Stimulated activated CD4-positive, alpha-beta T cell treated with anti-CD3 and anti-CD28 coated beads, TNF-alpha, amount 100 ng/mL, for 48 hours (primary cell): ENCODE measurements at places on chromosomes 3 and 15.
A peak's percentile ranks its signal among the peaks of the same experiment; 100 is the strongest.

GRCh38 chr3:123028233-123028828 is 768 bp upstream of the SEMA5B start:
- DNase-seq, result no peak

- no peak for DNase-seq
Observed at GRCh38 chr15:90561344-90562244, 31.9 kb downstream of the CRTC3 start.

DNA sequence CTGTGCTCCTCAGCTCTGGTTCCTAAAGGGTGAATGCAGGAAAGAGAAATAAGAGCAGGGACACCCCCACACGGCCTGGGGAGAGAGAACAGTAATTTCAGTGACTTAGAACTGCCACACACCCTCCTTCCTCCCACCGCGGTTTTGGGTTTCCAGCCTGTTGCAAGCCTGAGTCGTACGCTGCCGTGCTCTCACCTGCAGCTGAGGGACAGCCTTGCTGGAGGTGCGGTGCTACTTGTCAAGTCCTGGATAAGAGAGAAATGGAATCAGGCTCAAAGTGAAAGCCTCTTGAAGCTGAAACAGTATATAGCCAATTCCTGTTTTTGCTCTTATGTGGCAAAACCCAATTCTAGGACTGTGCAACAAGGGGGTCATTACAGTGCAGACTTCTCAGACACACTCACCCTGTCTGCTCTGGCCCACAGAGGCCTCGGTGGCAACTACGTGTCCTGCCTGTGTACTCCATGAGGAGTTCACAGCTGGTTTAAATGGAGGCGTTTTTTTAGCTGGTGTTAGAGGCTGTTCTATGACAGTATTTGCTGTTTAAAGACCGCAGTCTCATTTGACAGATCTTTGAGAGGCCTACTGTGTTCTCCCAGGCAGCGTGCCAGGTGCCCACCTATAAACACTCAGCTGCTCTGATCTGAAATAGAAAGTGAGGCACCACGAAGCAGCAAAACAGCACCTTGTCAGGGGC is 42.9 kb downstream of the TBC1D2B start:
- peak; percentile 73 for DNase-seq

DNA sequence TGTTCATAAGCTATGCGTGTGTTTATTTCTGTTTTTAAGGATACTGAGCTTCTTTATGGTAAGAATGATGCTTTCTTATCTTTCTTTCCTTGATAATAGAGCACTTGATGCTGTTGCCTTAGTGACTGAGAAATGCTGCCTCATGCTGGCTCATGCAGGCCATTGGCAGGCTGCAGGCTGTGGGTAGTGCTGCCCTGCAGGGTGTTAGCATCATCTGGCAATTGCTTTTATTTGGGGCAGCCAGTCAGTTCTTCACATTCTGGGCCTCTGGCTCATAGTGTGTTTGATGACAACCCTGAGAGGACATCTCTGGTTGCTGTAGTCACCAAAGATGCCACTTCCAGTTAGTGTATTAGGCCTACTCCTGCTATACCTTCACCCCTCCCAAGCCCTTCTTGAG is 66.2 kb upstream of the ONECUT1 start:
- DNase-seq, result no peak

DNA sequence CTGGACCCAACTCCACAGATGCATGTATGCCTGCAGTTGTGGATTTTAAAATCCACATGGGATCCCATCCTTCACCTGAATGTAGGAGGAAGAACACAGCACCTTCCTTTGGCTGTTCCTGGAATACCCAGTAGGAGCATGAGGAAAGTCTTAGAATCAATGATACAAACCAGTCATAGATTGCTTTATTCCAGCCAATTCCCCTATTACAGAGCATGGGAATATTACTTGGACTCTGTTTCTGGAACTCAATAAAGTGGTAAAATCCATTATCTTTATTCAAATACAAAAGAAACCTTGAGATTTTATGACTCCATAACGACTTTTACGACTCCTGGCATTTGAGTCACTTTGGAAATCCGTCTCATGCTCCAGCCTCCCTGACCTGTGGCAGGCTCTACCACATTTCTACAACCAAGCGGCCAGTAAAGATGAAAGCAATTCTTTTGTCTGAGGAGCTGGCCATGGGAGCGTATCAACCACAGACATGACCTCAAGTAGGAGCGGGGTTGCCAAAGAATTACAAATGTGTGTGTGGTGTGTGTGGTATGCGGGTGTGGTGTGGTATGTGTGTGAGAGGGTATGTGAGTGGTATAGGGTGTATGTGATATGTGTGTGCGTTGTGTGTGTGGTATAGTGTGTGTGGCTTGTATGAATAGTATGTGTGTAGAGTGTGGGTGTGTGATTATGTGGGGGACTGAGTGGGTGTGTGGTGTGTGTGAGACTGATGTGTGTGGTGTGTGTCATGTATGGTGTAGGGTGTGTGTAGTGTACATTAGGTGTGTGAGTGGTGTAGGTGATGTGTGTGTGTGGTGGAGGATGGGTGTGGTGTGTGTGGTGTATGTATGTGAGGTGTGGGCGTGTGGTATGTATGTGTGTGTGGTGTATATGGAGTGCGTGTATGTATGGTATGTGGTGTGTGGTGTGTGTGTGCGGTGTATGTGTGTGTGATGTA is 40.0 kb downstream of the ARRDC4 start:
- no peak for DNase-seq

GRCh38 chr3:43862992-43863805 is 172.5 kb downstream of the ABHD5 start:
- DNase-seq, result no peak

DNA sequence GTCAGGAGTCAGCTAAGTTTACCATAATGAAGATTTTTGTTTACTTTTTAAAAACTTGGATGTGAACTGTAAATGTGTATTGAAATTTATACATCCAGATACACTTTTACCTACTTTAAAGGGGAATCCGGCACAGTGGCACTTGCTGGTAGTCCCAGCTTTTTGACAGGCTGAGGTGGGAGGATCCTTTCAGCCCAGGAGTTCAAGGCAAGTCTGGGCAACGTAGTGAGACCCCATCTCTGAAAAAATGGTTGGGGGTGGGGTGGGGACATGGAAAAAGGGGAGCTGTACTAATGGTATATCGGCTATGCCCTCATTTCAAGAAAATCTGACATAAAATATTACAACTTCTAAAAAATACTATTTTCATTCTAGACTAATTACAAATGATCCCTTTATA is 95.8 kb upstream of the CGNL1 start:
- no peak for DNase-seq

DNA sequence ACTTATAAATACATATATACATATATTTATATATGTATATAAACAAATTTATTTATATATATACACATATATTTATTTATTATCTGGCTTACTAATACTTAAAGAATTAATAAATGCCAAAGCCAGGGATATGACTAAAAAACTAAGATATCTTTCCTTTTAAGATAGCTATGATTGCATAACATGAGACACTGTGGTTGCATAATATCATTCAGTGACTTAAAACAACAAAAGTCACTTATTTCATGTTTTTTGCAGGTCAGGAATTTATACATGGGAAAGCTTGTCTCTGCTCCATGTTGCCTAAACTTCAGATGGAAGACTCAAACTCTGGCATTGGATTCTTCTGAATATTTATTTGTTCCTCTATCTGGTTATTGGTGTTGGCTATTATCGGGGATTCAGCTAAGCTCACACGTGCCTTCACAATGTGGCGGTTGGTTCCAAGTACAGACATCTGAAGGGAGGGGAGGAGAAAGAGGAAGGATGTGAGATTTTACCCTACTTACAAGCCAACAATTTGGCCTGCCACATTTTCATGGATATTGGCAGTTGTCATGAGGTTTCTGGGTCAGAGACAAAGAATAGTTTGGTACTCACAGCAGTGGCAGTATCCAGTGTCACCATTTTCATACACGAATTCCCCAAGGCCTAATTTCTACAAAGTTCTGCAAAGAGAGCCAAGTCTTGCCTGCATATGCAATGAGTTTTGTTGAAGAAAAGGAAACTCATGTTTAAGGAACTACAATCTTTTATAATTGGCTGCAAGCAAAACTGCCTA is 381.6 kb downstream of the EPHA3 start:
- no peak for DNase-seq

- no peak for DNase-seq
Observed at GRCh38 chr3:183283886-183284285, 30.8 kb downstream of the B3GNT5 start.

DNA sequence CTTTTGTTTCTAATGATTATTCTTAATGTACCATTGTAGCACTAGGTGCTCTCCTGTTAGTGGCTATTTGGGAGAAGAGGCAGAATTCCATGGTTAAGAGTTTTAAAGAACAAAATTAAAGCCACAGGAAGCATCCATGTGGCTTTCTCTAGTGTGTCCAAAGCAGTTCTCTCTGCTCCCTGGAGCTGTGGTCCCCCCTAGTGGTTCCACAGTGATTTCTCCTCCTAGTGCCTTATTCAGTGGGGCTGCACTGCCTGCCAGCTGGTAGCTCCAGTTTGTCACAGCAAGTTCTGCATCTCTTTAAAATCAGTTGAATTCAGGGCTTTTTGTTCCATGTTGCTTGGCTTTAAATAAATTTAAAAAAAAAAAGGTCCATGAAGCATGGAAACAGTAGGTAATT is 39.6 kb upstream of the FAM98B start:
- no peak for DNase-seq

- no peak for DNase-seq
Observed at GRCh38 chr3:58645726-58646125, 20.8 kb downstream of the FAM3D start.

DNA sequence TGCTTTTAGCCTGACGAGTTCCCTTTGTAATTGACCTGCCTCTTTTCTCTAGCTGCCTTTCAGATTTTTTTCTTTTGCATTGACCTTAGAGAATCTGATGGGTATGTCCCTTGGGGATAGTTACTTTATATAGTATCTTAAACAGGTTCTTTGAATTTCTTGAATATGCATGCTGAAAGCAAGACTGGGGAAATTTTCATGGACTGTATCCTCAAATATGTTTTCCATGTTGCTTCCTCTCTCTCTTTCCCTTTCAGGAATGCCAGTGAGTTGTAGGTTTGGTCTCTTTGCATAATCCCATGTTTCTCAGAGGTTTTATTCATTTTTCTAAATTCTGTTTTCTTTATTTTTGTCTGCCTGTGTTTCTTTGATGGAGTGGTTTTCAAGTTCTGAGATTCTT is 81.8 kb upstream of the CPNE4 start:
- no peak for DNase-seq

DNA sequence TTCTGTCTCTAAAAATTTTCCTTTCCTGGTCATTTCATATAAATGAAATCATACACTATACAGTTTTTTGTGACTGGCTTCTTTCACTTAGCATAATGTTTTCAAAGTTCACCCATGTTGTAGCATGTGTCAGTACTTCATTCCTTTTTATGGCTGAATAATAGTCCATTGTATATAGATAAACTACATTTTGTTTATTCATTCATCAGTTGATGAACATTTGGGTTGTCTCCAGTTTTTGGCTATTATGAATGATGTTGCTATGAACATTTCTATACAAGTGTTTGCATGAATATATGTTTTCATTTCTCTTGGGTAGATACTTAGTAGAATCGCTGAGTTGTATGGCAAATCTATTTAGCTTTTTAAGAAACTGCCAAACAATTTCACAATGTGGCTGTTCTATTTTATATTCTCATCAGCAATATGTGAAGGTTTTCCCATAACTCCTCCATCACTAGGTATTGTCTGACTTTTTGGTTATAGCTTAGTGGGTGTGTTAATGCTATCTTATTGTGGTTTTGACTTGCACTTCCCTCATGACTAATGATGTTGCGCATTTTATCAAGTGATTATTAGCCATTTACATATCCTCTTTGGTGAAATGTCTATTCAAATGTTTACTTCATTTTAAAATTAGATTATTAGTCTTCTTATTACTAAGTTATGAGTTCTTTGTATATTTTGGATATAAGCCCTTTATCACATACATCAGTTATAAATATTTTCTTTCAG is 21.7 kb upstream of the AP4E1 start:
- no peak for DNase-seq

DNA sequence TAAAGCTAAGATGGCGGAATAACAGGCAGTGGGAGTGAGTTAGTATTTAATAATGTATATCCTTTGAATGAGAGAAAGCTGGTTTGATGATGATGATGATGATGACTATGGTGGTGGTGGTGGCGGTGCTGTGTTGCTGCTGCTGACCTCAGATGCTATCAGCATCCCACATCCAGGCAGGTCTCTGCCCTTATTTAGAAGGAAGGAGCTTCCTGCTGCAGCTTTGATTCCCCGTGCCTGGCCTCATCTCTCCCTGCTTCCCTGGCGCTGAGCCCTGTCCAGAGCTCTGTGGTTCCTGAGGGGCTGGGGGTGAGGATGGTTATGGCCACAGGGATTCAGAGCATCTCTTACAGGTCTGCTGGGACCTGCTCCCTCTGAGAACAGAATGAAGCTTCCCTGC is 73.1 kb downstream of the RAB11A start:
- no peak for DNase-seq

DNA sequence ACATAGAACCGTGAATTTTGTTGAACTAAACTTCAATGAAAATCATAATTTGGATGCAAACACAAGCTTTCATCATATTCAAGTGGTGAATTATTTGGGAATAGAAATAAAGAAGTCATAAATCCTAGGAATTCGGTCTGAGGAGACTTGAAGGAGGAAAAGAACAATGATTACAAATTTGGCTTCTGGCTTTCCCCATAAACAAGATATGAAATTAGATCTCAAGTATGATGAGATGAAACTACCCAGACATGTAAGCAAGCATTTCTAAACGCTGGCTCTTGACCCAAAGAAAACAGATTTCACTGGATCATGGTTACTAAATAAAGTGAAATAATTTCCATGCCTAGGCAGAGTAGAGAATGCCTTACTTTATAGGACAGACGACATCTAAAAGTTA is 146.9 kb upstream of the LRTM1 start:
- DNase-seq, result no peak

DNA sequence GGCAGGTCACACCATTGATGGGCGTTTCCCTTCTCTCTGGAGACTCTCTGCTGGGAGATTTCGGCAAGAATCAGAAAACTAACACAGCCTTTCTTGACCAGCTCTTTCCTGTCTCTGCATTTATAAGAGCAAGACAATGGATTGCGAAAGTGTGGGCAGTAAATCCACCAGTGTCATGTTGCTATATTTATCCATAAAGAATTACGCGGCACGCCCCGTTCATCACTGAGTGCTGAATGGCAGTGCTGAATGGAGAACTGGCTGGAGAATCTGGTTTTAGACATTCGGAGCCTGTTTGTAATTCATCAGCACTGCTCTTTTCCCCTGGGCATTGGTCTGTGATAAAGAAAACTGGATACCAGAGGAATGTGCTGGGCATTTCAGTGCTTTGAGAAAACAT is 2.0 kb upstream of the CEMIP start:
- no peak for DNase-seq

DNA sequence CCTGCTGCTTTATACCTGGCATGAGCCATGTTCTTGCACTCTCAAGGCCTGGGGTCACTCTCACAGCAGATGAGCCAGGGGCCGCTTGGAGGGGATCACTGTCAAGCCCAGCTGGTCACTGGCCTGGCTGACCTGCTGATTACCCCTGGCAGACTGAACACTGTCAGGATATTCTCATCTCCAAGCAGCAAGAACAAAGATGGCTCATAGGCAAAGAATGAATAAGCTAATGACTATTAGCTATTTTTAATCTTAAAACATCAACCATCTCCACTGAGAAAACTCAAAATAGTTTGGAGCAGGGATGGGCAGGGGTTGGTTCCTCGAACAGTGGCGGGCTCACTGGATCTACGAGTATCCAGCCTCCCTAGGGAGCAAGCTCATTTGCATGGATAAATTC is 64.4 kb upstream of the ACAN start:
- DNase-seq, result no peak

- no peak for DNase-seq
Observed at GRCh38 chr15:87343966-87344365, 912.6 kb downstream of the NTRK3 start.

- no peak for DNase-seq
Observed at GRCh38 chr3:143832433-143832832, 15.8 kb downstream of the SLC9A9 start.

- DNase-seq, result no peak
Observed at GRCh38 chr3:73561494-73561893, 63.2 kb downstream of the PDZRN3 start.
